ENCODE measurements at places on chromosomes 3 and 15. TPM values are rescaled to one million over a fixed set of nuclear protein-coding genes. Genes with fewer than 3 reads are reported as not detected.

Gene CCDC54
- total RNA-seq, result not detected

Gene STRA6
- total RNA-seq, result 0.76 TPM

Gene SCN11A
- total RNA-seq, result 0.71 TPM

Gene TMEM158
- 6.5 TPM for total RNA-seq

Gene MESP1
- 2.1 TPM for total RNA-seq

Gene CLCN2
- total RNA-seq, result 24.5 TPM

Gene USP50
- total RNA-seq, result 1.1 TPM

Gene CD96
- 1.7 TPM for total RNA-seq

Gene NOX5
- total RNA-seq, result 0.45 TPM

Gene CAMK2N2
- total RNA-seq, result 0.53 TPM

Gene GCNT3
- total RNA-seq, result not detected

Gene PIK3R4
- total RNA-seq, result 31.8 TPM

Gene GOLGA8J
- 0.89 TPM for total RNA-seq

Gene COX17
- total RNA-seq, result 38.8 TPM

Gene CIAO2A
- 26.3 TPM for total RNA-seq

Gene PIGX
- 18.4 TPM for total RNA-seq

Gene RBP2
- total RNA-seq, result not detected

Gene IL16
- total RNA-seq, result 54.0 TPM

Gene IL17RD
- 14.8 TPM for total RNA-seq

Gene SRGAP3
- 14.4 TPM for total RNA-seq

Gene ZNF385D
- total RNA-seq, result 32.3 TPM

Gene ST8SIA2
- not detected for total RNA-seq

Gene ROBO2
- 1.6 TPM for total RNA-seq

Gene C2CD4A
- not detected for total RNA-seq

Gene CACNA2D2
- total RNA-seq, result 1.8 TPM

Gene REC114
- not detected for total RNA-seq

Gene PLSCR4
- total RNA-seq, result 242 TPM

Gene LHFPL4
- not detected for total RNA-seq

Gene LDHAL6B
- total RNA-seq, result not detected

Gene FBXL2
- total RNA-seq, result 22.4 TPM

Gene GHSR
- total RNA-seq, result not detected

Gene GOLGA8F
- total RNA-seq, result not detected

Gene TMC3
- total RNA-seq, result 0.13 TPM

Gene MAPKBP1
- total RNA-seq, result 54.3 TPM

Gene IL12A
- total RNA-seq, result 0.53 TPM

Gene FILIP1L
- total RNA-seq, result 36.2 TPM

Gene COL8A1
- 114 TPM for total RNA-seq

Gene EXD1
- not detected for total RNA-seq

Gene COLQ
- total RNA-seq, result 6.3 TPM

Gene CCR2
- 3.7 TPM for total RNA-seq

Gene COMMD2
- total RNA-seq, result 41.1 TPM

Gene TXNRD3
- 25.1 TPM for total RNA-seq

Gene NMNAT3
- 8.6 TPM for total RNA-seq

Gene ZNF620
- 6.1 TPM for total RNA-seq

Gene SH2D7
- total RNA-seq, result not detected

Gene CLDN16
- total RNA-seq, result 0.53 TPM

Gene GOLGA6A
- total RNA-seq, result 0.98 TPM
